ENCODE measurements at places on chromosomes 12 and 14.

GRCh38 chr12:56153678-56154065 lies 1.3 kb downstream of the MYL6B start:
- DNase-seq = no peak

GRCh38 chr12:101794574-101794973 lies 36.2 kb downstream of the GNPTAB start:
- no peak for DNase-seq

DNA sequence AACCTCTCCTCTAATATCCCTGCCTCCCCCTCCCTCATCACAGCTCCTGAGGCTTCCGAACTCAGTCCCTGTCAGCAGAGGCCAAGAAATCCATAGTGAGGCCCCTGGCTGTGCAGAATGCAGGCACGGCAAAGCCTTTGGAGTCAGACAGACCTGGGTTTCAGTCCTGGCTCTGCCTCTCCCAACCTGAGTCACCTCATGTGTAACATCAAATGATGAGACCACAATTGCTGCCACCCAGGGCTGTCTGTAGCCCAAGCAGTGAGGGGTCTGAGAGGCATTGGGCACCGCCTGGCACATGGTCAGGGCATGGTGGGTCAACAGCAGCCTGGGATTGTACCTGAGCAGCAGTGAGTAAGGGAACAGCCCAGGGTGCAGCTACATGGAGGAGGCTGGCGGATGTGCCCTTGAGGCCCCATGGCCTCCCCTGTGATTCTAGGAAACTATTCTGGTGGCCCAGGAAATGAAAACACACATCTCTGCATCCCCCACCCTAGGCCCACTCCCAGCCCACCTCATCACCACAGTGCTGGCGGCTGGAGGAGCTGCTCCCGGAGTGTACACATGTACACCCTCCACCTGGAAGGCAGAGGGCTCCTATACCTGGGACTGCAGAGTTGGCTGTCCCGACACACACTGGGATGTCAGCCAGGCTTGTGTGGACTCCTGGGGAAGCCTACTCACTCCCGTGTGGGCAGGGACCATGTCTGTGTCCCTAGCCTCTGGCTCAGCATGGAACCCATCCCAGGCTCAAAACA lies 7.7 kb downstream of the ANKRD33 start:
- DNase-seq = no peak

GRCh38 chr14:75224561-75224960 lies 48.1 kb upstream of the TMED10 start:
- DNase-seq = no peak

DNA sequence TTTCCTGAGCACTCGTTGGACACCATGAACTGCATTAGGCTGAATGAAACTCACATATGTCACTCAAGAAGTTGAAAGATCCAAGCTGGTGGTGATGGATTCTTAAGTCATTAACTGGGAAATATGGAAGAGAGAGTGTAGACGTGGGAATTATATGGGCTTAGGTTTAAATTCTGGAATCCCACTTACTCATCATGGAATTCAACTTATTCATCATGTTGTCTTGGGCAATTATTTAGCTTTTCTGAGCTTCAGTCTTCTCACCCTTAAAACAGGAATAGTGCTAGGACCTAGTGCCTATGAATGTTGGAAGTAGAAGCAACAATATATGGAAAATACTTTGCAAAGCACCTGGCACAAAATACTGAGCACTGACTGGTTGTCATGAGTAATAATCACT lies 292.4 kb upstream of the TBX3 start:
- DNase-seq = no peak

- DNase-seq = no peak
These were observed 811 bp downstream of the ACYP1 start for GRCh38 chr14:75063013-75063412.

Data from stimulated activated naive CD4-positive, alpha-beta T cell (primary cell).